Endodermal cell (in vitro differentiated cells): ENCODE measurements at places on chromosomes 1 and 21.

- no peak for DNase-seq
These were observed 254.1 kb downstream of the AJAP1 start for GRCh38 chr1:4908486-4908885.

DNA sequence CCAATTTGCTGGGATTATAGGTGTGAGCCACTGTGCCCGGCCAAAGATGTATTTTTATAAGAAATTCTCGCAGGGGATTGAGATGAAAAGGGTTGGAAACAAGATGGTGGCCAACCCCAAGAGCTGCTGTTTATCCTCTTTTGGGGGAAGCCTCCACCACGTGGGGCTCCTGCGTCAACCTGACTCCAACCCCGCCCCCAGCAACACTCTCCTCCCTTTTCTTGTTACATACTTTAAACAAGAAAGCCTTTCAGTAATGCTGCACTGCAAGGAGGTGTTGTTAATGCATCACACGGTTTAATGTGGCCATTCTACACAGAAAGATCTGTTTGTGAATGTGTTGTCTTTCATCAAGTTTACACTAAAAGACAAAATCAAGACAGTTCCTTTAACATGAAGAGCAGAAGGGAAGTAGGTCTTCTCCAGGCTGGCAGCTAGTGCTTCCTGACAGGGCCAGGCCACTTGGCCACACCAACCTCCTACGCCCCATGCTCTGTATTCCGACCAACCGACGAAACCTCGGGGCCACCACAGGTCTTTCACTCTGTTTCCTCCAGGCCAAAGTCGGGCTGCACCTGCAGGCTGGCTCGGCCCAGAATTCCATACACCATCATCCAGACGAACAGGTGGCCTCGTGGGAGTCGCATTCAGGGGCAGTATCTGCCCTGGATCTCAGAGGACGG lies 25.9 kb downstream of the C2CD2 start:
- no peak for DNase-seq

DNA sequence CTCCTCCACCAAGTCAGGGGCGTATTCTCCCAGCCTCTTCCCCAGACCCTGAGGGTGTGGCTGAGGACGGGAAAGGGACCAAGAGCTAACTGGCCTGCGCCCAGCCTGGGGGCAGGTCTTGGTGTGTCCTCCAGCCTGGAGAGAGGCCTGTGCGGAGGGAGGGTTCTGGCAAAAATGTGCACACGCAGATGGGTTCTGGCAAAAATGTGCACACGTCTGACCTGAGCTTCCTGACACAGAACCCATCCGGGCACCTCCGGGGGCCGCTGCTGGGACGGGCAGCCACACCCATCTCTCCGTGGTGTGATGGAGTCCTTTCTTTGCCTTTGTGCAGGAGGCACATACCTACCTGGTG lies 23.1 kb upstream of the PKP1 start:
- no peak for DNase-seq

GRCh38 chr1:201375169-201375568 lies 2.3 kb downstream of the TNNT2 start:
- peak; percentile 76 for DNase-seq

DNA sequence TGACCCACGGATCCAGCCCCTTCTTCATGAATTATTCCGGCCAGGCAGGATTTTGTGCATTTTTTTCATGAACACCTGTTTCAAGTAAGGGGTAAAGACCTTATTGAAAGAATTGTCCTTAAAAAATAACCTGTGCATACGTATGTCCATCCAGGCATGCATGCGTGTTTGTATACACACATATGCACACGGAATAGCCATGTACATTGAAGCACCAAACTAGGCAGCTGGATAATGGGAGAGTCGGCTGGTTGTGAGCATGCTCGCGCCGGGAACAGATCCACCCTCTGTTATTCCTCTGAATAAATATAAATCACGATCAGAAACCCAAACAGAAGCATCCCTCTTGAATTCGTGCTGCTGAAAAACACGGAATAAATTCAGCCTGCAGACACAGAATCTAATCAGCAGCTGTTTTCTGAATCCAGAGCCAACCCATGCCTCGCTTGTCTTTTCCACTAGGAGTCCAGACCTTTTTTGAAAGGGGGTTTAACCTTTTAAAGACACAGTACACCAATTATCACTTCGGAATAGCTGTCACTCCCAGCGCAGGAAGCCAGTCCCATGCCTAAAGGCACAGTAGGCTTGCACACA lies at the start of gene HIVEP3:
TSS of gene HIVEP3 (minus strand) at position 473 of the 594 bp plus-strand sequence.
- no peak for DNase-seq

DNA sequence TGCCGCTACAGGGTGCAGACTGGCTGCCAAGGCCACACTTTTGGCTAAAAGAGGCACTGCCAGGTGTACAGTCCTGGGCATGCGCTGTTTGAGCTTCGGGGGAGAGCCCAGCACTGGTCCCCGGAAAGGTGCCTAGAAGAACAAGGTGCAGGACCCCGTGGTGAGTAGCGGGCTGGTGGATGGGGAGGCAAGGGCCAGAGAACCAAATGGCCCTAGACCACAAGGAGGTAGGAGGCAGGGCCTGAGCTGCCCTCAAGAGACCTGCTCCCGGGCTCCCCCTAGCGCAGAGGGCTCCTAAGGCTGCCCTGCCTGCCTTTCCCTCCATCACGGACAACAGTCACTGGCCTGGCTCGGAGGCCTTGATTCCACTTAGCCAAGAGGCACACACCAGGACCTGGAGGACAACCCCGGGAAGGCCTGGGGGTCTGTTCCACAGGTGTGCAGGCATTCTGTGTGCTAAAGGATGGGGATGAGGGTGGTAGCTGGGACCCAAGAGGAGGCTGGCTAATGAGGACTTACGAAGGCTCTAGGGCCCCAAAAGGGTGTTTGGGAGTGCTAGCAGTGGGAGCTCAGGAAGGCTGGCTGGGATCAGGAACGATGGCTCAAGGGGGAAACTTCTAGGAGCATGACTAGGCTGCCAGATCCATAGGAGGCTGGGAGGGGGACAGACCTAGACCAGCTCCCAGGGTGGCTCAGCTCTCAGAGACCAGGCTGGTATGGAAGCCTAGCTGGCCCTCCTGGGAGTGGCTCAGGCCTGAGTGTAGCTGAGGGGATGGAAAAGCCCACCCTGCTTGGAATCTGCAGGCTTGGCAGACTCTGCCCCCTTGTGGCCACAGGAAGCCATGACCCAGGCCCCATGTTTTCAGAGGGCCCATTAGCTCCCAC lies 742 bp downstream of the ARTN start:
- peak; percentile 95 for DNase-seq

DNA sequence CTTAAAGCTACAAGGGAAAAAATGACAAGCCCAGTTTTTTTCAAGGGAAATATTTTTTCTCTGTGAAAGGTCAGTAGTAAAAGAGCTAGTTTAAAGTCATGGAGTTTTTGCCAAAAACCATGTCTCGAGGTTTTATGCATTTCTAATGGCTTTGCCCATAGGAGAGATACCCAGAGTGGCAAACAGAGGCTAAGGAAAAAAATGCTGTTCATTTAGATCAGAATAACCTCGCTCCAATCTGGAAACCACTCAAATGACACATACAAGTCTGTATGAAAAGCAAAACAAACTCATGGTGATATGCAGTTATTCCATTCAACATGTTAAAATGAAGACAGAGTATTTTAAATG lies 36.9 kb upstream of the EDEM3 start:
- no peak for DNase-seq

DNA sequence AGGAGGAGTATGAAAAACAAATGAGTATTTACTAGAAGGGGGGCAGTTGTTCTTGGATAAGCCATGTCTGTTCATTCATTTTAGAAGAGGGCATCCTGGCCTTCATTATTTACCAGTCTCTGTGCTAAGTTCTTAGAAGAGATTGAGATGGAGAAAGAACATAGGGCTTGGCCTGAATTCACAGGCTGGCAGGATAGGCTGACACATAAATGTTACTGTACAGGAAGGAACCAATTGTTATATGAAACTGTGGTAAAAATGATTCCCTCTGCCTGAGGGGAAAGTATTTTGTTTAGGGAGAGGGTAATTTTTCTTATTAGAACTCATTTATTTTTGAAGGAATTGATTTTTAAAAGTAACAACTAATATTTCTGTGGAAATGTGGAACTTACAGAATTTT lies 99.5 kb downstream of the MAN1A2 start:
- DNase-seq = no peak

GRCh38 chr1:228471154-228471761 lies 15.9 kb upstream of the RNF187 start:
- DNase-seq = no peak

GRCh38 chr1:185404291-185404690 lies 87.2 kb upstream of the IVNS1ABP start:
- no peak for DNase-seq
